ENCODE measurements at places on chromosomes 16 and 17. TPM values are rescaled to one million over a fixed set of nuclear protein-coding genes. Genes with fewer than 3 reads are reported as not detected.

- no peak for DNase-seq
Observed at GRCh38 chr17:55300479-55301290, 35.9 kb downstream of the HLF start.

DNA sequence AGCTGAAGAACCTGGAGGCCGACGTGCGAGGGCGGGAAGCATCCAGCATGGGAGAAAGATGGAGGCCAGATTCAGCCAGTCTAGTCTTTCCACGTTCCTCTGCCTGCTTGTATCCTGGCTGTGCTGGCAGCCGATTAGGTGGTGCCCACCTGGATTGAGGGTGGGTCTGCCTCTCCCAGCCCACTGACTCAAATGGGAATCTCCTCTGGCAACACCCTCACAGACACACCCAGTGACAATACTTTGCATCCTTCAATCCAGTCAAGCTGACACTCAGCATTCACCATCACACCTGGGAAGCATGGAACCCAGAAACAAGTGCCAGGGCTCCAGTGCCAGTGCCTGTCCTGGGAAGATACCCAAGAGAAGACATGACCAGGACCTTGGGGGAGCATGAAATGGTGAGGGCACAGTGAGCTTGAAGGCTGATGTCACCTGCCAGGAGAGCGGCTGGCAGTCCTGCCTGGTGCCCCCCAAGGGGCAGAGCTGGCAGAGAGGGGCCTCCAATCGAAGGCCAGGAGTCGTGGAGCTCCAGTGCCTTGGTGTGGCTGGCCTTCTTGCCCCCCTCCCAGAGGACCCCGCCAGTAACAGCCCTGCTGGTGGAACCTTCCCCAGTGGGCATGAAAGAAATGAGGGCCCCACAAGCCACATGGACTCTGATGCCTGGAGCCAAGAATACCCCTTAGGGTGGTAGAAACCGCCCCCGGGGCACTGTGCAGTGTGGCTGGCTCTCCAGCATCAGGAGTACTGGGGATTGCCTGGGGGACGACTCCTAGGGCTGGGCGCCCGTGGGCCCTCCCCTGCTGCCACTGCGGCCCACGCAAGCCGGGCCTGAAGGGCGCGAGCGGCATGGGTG, 643 bp upstream of the NPB start:
- no peak for DNase-seq

GRCh38 chr17:36743130-36743529, 141.7 kb downstream of the MRM1 start:
- DNase-seq, result no peak

DNA sequence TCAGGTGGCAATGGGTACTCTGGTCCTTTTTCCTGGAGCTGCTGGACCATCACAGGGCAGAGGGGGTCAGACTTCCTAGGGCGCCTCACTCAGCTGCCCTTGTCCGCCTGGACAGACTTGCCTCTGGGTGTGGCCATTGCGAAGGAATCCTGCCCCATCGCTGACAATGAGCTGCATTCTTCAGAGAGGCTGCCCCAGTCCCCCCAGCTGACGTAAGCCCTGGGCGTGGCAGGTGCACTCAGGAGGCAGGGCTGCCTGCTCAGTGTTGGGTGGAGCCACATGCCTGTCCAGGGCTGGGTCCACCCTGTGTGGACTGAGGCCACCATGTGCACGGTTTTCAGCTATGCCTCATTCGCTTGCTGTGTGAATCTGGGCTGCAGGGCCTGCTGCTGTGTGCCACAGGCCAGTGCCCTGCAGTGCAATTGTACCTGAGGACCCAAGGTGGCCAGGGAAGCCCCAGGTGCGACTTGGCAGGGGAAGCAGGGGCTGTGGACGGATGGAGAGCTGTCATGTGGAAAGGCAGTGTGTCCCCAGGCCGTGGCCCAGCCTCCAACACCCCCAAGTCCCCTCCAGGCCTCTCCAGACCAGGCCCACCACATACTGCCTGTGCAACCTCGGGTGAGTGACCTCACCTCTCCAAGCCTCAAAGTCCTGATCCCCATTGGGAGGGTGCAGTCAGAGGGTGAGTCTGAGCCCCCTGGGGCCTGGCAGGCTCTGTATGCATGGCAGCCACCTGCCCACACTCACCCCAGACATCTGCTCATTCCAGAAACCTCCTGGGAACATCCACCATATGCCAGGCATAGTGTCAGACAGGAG, 14.0 kb upstream of the MPRIP start:
- DNase-seq, result peak; percentile 99

Gene CHST5
- polyA plus RNA-seq, result 0.08 TPM

Gene C17orf113
- polyA plus RNA-seq, result 0.80 TPM

DNA sequence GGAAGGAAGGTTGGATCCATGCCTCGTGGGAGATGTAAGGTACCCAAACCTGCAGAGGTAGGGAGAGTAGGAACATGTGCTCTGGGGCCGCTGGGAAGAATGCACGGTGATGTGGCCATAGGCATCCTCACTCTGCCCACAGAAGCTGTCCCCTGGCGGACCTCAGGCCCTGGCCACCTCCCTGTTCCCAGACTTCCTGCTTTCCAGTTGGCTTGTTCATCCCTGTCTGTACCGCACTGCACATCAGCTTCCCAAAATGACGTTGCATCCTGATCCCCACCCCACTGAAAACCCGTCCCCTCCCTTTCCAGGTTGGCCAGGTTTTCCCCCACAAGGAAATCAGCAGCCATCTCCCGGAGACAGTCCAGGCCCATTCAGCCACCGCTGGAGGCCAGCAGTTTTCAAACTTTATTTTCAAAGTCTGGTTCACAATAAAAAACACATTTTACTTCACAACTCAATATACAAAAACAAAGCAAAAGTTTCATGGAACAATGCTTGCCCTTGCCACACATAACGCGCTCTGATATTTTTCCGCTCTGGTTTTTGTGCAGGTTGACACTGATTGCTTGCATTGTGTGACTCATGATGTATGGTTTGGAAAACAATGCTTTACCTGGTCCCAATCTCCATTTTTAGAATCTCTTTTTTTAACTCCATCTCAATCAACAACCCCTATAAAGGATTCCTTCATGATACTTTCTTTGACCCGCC, 143.0 kb downstream of the GAS7 start:
- DNase-seq, result no peak

DNA sequence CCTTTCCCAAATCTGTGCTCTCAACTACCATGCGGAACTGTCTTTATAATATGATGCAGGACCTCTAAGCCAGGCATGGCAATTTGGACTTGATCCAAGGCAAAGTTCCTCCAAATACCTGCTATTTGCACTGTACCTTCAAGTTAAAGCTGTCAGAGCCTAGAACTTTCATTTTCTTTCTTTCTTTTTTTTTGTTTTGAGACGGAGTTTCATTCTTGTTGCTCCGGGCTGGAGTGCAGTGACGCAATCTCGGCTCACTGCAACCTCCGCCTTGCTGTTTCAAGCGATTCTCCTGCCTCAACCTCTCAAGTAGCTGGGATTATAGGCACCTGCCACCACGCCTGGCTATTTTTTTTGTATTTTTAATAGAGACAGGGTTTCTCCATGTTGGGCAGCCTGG, 51.7 kb downstream of the ARHGAP27 start:
- DNase-seq, result no peak

- DNase-seq, result no peak
Observed at GRCh38 chr17:82985973-82986372, 93.4 kb upstream of the METRNL start.

Gene TUBB3
- polyA plus RNA-seq, result 152 TPM

DNA sequence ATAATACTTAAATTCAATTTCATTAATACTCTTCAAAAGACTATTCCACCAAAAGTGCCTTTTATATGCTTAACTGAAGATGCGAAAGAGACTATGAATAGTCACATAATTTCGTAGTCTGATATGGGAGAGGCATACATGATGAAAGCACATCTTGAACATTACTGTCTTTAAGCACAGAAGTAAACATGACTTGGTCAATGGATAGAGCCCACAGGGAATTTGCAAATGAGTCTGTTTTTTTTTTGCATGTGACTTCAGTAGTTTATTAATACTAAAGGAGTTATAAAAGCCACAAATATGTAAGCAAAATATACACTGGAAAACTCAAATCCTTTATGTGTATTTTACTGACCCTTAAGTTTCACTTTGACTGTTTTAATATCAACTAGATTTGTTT, 15.9 kb downstream of the ADPRM start:
- no peak for DNase-seq

- DNase-seq, result no peak
Observed at GRCh38 chr16:87834005-87834667, 35.2 kb downstream of the SLC7A5 start.

Data from A549 (cell line).